Stimulated activated CD8-positive, alpha-beta memory T cell treated with anti-CD3 and anti-CD28 coated beads, Interleukin-7, amount 100 ng/mL, for 4 hours (primary cell): ENCODE measurements at places on chromosomes 3 and 15.

- DNase-seq = no peak
Observed at GRCh38 chr3:72523429-72524151, 324.7 kb downstream of the SHQ1 start.

DNA sequence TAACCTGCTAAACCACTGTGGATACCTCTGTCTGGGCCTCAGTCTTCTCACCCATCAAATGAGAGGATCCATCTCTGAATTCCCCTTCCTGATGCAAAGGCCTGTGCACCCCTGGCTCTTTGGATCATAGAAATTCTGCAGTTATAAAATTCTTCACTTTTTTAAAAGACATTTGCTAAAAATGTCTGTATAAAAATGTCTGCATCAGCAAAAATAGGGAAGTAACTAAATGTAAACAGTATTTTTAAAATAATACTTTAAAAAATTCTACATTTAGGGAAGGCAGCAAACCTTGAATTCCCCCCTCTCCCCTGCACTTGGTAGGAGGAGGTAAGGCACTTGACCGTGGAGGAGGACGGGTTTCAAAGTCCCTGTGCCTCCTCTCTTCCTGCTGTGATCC is 25.6 kb upstream of the TRIM59 start:
- no peak for DNase-seq

GRCh38 chr3:72135636-72136035 is 350.7 kb upstream of the PROK2 start:
- no peak for DNase-seq

DNA sequence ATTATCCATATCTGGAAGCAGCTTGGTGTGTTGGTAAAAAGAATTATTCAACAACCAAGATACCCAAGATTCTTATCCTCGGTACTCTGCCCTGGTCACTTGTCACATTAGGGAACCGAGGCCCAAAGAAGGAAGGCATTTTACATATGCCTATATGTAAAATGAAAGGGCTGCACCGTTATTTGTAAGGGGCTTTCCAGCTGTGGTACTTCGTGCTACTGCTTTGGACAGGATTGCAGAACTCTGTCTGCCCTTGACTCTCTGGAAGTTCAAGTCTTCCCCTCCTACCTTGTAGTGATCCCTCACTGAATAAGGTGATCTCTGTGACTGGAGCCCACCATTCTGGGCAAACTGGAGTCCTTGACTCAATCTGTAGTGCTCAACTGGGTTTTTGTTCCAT is 198.9 kb upstream of the TOPAZ1 start:
- no peak for DNase-seq

GRCh38 chr3:180066598-180066997 is 29.9 kb upstream of the PEX5L start:
- no peak for DNase-seq

GRCh38 chr3:157464321-157464720 is 27.7 kb downstream of the PTX3 start:
- no peak for DNase-seq

DNA sequence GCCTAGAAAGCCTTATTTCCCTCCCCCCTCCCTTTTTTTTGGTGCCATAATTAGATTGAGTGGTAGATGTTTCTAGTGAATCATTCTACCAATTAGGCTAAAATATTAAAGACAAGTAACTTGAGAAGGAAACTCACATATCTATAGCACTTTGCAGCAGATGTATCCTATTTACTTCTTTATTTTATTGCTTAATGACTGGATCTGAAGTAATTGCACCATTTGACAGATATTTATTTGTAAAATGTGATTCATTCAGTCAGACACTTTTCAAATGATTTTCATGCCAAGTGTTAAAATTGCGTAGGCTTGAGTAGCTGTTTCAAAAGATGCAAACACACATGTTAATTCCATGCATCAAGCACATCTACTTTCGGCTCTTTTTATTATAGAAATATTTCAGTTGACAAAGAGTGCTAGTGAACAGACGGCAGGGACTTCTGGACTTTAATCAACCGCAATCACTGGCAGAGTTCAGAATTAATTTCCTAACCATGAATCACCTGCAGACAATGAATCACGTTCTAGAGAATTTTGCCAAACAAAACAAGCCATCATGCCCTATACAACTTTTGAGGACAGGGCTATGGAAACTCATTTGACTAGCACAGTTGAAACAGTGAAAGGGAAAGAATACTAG is 636.8 kb downstream of the MECOM start:
- DNase-seq = no peak

- DNase-seq = no peak
Observed at GRCh38 chr3:179895330-179895729, 141.4 kb downstream of the PEX5L start.

DNA sequence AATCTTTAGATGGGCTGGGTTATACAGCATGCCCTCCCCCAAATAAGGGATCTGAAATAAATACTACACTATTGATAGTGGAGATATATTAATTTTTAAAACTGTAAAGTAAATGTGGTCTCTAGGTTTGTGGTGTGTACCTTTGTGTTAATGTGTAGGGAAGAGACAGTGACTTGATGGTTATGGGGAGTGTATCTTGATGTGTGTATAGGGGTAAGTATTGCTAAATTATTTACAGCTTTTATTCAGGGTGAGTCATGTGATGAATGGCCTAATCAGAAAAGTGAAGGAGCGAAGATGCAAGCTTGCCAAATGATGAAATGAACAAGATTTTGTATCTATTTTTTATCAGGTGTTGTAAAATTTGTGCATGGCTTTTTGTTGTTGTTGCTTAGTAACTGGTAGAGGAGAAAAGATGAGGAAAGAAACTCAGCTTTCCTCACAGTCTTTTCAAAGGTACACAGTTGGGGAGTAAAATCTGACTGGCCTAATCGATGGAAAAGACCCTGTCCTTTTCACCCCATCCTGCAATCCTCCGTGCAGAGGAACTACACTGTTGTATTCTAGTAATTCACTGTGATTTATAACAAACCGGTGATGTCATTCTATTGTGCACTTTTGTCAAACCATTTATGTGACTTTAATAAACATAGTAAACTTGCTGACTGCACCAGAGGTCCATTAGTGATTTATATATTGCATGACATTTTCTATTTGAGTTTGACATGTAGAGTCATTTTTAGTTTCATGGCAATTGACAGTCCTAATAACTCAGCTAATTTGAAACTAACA is 17.7 kb downstream of the FEM1B start:
- DNase-seq = no peak

- DNase-seq = no peak
Observed at GRCh38 chr3:141707741-141708203, 30.3 kb upstream of the RNF7 start.

GRCh38 chr3:37922721-37923568 is 61.3 kb downstream of the CTDSPL start:
- DNase-seq = no peak

DNA sequence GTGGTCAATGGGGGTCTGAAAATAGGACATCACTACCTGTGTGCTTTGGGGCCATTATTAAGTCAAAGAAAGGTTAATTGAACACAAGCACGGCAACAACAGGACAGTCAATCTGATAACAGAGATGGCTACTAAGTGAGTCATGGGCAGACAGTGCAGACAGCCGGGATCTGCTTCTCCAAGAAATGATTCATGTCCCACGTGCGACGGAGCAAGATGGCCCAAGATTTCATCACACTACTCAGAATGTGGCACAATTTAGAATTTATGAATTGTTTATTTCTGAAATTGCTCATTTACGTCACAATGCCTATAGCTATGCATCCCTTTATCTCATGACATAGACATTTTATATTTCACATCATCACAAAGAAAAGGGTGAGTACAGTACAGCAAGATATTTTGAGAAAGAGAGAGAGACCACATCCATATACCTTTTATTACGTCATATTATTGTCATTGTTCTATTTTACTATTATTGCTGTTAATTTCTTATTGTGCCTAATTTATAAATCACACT is 770.6 kb upstream of the NR2F2 start:
- DNase-seq = no peak

GRCh38 chr15:85380812-85381642 is 624 bp downstream of the AKAP13 start:
- no peak for DNase-seq

GRCh38 chr3:193033226-193033780 is 115.6 kb upstream of the MB21D2 start:
- DNase-seq = no peak

- no peak for DNase-seq
Observed at GRCh38 chr3:99330924-99331532, 307.4 kb upstream of the COL8A1 start.

- DNase-seq = no peak
Observed at GRCh38 chr15:90638201-90638691, 78.9 kb upstream of the BLM start.

GRCh38 chr3:9110316-9110715 is 139.1 kb downstream of the SRGAP3 start:
- DNase-seq = no peak

DNA sequence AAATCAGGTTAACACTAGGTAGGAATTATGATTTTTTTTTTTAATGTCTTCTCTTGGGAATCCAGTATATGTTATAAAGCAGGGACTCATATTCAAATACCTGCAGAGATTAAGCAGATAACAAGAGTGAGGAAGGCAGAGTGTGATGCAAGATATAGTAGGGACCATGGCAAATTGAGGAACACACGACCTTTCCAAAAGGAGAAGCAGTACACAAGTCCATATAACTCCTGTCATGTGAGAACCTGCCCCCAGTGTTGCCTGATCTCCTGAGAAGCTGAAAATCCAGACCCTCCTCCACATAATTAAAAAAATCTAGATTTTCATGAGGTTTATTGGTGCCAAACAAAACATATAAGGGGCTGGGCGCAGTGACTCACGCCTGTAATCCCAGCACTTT is 3.6 kb downstream of the RFC4 start:
- DNase-seq = no peak

- no peak for DNase-seq
Observed at GRCh38 chr3:143041903-143042302, 40.5 kb downstream of the U2SURP start.

GRCh38 chr3:30666572-30667279 is 60.3 kb downstream of the TGFBR2 start:
- DNase-seq = no peak

DNA sequence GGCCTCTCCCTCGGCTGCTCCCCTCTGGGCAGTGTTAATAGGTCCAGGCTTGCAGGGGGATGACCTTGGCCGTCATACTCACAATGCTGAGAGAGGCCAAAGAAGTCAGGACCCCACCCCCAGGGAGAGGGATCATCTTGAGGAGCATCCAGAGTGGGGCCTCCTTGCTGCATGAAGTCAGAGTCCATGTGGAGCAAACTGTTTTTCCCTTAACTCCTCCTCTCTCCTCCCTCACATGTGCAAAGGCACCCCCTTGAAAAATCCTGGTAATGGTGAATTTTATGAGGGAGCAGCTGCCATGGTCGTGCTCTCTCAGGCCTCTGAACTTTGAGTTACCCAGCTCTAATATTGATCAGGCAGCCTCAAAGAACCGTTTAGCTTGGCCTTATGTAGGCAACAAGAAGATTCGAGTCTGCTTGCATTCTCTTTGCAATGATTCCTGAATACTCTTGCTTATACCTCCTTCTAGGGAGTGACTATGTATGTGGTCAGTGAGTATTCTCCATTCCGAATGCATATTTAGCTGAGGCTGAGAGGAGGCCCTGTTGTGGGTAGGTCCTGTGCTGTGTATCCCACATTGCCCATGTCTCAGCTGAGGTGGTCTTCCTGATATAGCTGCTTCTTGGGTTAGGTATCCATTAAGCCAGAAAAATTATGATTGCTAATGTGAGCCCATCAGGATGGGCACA is 23.1 kb upstream of the RPL39L start:
- DNase-seq = no peak

- no peak for DNase-seq
Observed at GRCh38 chr3:56870436-56870835, 68.7 kb upstream of the ARHGEF3 start.

GRCh38 chr3:60651799-60652198 is 599.5 kb downstream of the FHIT start:
- DNase-seq = no peak

- DNase-seq = no peak
Observed at GRCh38 chr3:5489536-5489935, 302.0 kb downstream of the EDEM1 start.

- no peak for DNase-seq
Observed at GRCh38 chr3:170346481-170347392, 10.8 kb upstream of the SKIL start.
